ENCODE measurements at places on chromosomes 12 and 14. TPM values are rescaled to one million over a fixed set of nuclear protein-coding genes. Genes with fewer than 3 reads are reported as not detected.
A peak's percentile ranks its signal among the peaks of the same experiment; 100 is the strongest.

DNA sequence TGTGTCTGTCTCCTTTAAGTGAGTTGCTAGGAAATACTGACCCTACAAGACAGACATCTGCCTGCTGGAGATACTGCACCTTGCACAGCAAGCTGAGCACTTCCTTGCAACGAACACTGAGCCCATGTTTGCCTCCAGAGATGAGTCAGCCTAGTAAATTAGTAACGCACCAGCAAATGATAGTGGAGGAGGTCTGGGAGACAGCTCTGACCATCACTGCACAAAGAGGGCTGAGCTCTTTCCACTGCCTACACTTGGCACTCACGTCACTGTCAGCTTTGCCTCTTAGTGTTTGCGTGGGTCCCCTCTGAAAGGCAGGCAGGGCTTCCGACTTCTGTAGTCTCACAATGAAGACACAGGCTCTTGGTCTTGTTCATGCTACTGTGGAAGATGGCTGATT lies 109.0 kb downstream of the APAF1 start:
- H3K27me3 ChIP-seq, result no peaks in the 10 kb centered on the region
- no peak for DNase-seq
- peak overlapping the region; percentile 43 for H3K4me3 ChIP-seq

DNA sequence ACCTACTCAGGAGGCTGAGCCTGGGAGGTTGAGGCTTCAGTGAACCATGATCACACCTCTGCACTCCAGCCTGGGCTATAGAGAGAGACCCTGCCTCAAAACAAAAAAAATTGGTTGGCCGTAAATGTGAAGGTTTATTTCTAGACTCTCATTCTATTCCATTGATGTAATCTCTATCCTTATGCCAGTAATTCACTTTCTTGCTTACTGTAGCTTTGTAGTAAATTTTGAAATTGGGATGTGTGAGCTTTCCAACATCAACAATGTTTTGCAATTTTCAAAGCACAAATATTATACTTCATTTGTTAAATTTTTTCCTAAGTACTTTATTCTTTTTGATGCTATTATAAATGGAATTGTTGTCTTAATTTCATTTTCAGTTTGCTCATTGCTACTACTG lies 24.6 kb downstream of the LIN52 start:
- H3K27ac ChIP-seq, result no peak overlapping the region
- H3K27me3 ChIP-seq, result no peaks in the 10 kb centered on the region
- no peak for DNase-seq
- H3K4me3 ChIP-seq, result no peak overlapping the region

DNA sequence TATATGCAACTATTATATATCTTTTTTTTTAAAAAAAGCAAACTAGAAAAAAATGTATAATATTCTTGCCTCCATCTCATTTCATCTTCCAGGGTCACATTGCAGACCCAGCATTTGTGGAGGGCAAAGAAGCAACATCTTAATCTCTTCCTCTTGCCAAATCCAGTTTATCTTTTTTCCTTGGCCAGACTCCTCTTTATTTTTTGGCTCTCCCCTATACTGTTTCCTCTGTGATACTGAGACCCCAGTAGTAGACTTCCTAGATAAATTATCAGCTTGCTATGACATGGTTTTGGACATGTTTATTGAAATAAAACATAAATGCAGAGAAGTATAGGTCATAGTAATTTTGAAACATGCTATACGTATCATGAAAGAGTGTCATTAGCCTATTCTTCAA lies 303.8 kb upstream of the DDHD1 start:
- no peak overlapping the region for H3K4me3 ChIP-seq
- H3K27ac ChIP-seq, result no peak overlapping the region
- no peaks in the 10 kb centered on the region for H3K27me3 ChIP-seq
- DNase-seq, result no peak

Gene KHNYN
- total RNA-seq, result 139 TPM

Measured in CD4-positive, CD25-positive, alpha-beta regulatory T cell (primary cell).